HS-5 (cell line): ENCODE measurements at places on chromosomes 7 and 10.

DNA sequence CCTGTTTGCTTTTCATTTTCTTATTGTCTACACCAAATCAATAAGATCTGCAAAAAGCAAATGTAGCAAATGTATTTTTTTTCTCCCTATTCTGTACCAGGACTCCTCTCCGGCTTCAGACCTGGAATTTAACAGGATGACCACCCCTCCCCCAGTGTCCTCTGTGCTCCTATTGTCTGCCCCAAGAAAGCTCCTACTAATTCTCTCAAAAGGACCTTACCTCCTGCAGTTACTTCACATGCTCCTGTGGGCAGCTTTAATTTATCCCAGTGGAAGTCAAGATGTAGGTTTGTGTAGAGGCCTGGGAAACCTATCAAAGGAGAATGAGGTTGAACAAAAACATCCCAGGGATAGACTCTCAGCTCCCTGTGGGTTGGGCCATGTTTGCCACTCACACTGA lies 31.3 kb downstream of the PLXNA4 start:
- DNase-seq = no peak

GRCh38 chr10:77636967-77637531 lies 559 bp downstream of the KCNMA1 start:
- DNase-seq = no peak

DNA sequence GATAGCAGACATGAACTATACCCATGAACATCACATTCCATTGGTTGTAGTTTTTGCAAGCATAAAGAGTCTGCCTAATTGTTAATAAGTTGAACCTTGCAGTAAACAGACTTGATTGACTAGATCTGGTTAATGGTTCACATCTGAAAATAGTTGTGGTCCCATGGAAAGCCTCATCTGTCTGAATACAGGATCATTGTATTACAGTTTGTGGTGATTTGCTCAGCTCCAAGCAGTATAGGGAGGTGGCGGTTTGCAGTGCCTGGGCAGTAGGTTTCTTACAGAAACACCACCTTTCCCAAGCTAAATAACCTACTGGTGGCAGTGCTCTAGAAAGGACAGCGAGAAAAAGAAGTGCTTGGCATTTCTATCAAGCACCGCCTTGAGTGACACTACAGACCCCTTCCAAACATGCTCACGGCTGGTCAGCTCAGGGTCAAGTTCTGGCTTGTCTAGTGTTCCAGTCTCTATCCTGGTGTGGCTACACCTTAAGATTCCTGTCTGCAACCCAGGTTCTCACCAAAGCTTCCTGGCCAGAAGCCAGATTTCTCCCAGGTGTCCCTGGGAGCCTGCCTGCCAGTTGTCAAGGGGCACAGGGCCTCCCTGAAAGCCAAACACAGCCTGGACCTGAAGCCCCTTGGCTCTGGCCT lies 119.9 kb downstream of the FANK1 start:
- no peak for DNase-seq

DNA sequence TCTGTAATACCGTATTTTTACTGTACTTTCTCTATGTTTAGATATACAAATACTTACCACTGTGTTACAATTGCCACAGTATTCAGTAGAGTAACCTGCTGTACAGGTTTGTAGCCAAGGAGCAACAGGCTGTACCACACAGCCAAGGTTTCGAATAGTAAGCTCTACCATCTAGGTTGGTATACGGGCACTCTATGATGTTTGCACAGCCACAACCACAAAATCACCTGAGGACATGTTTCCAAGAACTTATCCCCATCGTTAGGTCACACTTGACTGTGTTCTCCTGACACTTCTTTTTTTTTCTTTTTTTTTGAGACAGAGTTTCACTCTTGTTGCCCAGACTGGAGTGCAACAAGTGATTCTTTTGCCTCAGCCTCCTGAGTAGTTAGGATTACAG lies 134.6 kb upstream of the TRIM24 start:
- DNase-seq = no peak

DNA sequence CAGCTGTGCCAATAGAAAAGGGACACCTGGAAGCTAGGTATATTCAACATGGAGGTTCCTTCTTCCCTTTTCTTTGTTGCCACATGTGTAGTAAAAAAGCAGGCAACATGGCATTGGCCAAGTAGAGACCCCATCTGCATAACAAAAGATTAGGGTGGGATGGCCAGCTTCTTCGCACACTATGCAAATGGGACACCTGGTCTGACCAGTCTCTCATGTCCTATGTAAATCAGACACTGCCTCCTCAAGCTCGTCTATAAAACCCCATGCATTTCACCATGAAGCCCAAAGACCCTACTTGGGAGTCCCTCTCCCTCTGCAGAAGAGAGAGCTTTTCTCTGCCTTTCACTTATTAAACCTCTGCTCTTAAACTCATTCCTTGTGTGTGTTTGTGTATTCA lies 53.9 kb downstream of the MYL10 start:
- DNase-seq = no peak

- no peak for DNase-seq
These were observed 3.9 kb upstream of the PAX2 start for GRCh38 chr10:100741378-100742075.

DNA sequence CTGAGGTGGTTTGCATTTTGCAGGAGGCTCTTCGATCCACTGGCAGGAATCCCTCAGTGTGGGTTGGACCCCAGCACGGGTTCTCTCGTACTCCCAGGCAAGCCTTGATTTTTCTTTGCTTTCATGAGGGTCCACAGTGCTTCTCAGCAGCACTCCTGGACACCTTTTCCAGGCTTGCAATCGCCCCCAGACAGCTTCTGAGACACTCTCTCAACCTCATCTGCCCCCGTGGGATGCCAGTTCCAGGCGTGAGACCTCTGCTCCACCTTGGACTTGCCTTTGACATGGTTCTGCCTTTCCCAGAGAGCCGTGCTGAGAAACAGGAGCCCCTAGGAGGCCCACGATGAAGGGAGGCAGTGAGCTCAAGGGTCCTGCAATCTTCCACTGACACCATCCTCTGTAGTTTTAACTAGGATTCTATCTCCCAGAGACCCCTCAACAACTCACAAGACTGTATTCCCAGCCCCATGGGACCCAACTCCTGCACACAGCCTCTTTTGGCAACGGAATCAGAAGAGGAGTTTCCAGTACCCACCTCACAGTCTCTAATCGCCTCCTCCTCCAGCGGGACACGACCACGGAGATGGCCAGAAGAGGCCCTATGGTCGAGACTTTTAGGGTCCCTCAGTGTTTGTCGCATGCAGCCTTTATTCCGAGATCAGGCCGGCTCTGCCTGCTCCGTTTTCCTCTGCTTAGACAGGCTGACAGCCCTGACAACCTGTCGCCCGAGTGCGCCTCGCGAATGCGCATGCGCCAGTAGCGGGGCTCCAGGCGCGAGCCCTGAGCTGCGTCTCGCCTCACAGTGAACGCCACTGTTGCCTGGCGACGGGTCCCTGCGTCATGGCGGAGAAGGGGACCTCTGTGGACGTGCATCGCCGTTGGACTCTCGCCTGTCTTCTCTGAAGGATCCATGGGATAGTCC lies 26.0 kb upstream of the ZNF273 start:
- DNase-seq = no peak

DNA sequence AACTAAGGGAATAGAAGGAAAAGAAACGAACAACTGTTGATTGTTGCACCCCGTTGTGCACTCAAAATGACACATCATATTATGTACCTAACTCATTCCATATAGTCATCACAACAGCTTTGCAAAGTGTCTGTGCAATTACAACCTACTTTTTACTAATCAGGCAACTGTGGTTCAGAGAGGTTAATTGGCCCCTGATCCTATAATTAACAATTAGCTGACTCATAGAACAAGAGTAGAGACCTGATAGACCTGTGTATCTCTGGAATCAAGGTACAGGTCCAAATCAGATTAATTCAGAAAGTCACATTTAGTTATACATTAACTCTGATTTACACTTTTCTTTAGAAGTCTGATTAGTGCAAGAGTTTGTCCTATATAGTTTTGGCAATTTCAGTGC lies 122.5 kb upstream of the CDK13 start:
- no peak for DNase-seq

GRCh38 chr7:155284496-155285274 lies 13.0 kb upstream of the INSIG1 start:
- DNase-seq = no peak

GRCh38 chr10:93968540-93968945 lies 25.2 kb upstream of the PLCE1 start:
- no peak for DNase-seq

DNA sequence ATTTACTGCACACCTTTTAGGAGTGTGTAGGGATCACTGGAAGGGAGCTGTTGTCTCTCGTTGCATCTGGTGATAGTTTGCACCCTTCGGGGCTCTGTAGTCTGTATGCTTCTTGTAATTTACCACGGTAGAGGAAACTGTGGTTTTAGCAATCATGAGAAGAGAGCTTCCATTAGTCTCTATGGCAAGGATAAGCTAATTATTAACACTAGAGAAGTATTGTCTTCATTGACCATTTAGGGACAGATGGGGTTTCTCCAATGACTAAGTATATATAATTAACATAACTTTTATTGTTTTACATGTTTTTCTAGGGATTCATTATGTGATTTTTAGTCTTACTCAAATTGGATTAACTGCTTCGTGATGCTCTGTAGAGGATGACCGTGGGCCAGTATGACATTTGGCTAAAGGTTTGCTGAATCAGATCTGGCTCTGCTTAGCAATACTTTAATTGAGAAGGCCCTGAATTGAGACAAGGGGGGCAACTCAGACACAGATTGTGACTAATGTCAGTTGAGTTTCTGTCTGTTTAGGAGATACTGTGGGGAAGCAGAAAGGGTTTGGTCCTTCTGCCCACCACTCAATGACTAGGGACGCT lies 8.7 kb downstream of the SLC18A2 start:
- no peak for DNase-seq

- DNase-seq = no peak
These were observed at the start of gene DOCK1 for GRCh38 chr10:126904818-126905701. Gene DOCK1 (plus strand): TSS chr10:126905428. CDS start chr10:126905518, 90 bp downstream.

GRCh38 chr7:111833466-111833865 lies 271.2 kb upstream of the IMMP2L start:
- DNase-seq = no peak

GRCh38 chr7:125568799-125569198 lies 639.2 kb upstream of the POT1 start:
- no peak for DNase-seq

GRCh38 chr7:123533929-123534382 lies 439 bp downstream of the IQUB start:
- no peak for DNase-seq
